ENCODE measurements at places on chromosomes 12 and 14. TPM values are rescaled to one million over a fixed set of nuclear protein-coding genes. Genes with fewer than 3 reads are reported as not detected.

The DNAI7 gene
- 3.9 TPM for total RNA-seq

The AQP2 gene
- total RNA-seq = not detected

The EPS8 gene
- total RNA-seq = 72.0 TPM

The SLC6A15 gene
- 56.8 TPM for total RNA-seq

The ADAM21 gene
- total RNA-seq = not detected

The SARNP gene
- 49.2 TPM for total RNA-seq

The GPR68 gene
- 2.2 TPM for total RNA-seq

The PLXNC1 gene
- 74.3 TPM for total RNA-seq

The CRIP1 gene
- 2.0 TPM for total RNA-seq

The RNF212B gene
- not detected for total RNA-seq

The TMPO gene
- total RNA-seq = 105 TPM

The CFL2 gene
- total RNA-seq = 40.6 TPM

The DLST gene
- 30.7 TPM for total RNA-seq

The KRT83 gene
- not detected for total RNA-seq

The VRTN gene
- total RNA-seq = not detected

The PLEKHH1 gene
- 6.9 TPM for total RNA-seq

The ACSM4 gene
- not detected for total RNA-seq

The TPH2 gene
- total RNA-seq = not detected

The KRT74 gene
- not detected for total RNA-seq

The SLCO1B3 gene
- not detected for total RNA-seq

The KLRK1 gene
- total RNA-seq = 0.25 TPM

The SLC5A8 gene
- total RNA-seq = 2.2 TPM

The TROAP gene
- total RNA-seq = 0.49 TPM

The MYH7 gene
- 0.25 TPM for total RNA-seq

The CBLN3 gene
- 0.25 TPM for total RNA-seq

The RDH12 gene
- total RNA-seq = 0.25 TPM

Measured in temporal lobe (tissue), 4 donors.